ENCODE measurements at places on chromosomes 2 and 18. TPM values are rescaled to one million over a fixed set of nuclear protein-coding genes. Genes with fewer than 3 reads are reported as not detected.

DNA sequence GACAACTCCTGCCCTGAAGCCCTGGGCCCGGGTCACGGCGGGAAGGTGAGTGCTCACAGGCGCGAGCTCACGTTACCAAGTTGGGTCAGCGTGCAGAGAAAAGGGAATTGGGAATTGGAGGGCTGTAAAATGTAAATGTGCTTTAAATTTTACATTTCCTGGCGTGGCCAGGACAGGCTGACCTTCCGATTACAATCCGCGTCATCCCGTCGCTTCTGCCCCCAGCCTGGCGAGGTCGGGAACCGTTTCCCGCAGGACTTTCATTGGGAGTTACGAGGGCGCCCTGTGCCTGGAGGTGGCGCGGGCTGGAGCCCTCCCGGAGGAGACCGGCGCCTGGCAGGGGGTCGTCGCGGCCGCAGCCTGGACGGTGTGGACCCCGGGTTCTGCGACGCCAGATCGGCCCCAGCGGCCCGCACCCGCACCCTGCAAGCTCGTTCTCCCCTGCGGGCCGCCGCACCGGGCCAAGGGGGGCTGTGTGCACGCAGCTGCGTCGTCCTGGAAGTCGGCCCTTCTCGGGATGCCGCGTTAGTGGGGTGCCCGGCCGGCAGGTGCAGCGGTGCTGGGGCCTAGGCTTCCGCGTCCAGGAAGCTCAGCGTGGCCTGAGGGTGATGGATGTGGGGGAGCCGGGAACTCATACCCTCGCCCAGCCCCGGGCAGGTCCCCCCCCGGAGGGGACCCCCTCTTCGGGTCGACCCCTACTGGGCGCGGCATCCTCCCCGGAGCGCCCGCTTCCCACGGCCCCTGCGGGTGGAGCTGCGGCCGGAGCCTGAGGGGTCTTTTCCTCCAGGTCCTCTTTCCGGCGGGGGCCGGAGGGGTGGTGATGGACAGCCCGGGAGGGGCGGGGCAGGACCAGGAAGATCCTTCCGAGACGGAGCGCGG, 63.9 kb downstream of the LRRFIP1 start:
- no peak for DNase-seq

DNA sequence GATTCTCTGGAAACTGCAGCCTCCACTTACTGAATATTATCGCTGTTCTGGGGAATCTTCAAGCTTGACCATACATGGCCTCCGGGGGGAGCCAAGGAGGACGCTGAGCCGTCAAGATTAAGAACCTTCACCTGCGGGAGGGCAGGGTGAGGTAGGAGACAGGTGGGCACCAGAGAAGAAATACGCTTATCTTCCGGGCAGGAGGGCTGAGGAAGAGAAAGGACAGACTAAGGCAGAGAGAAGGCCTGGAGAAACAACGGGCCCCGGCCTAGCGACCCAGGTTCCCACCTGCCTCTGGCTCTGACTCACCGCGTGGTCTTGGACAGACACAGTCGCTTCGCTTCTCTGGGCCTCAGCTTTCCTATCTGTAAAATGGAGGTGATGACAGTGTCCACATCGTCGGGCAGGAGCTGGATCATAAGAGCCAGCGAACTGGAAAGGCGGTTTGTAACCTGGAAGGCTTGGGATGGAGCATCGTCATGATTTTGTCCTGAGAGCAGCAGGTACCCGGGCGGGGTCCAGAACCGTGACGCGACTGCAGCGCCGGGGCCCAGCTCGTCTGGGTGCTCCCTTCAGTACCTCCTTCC, 659 bp downstream of the ZNF142 start:
- peak; percentile 50 for DNase-seq

DNA sequence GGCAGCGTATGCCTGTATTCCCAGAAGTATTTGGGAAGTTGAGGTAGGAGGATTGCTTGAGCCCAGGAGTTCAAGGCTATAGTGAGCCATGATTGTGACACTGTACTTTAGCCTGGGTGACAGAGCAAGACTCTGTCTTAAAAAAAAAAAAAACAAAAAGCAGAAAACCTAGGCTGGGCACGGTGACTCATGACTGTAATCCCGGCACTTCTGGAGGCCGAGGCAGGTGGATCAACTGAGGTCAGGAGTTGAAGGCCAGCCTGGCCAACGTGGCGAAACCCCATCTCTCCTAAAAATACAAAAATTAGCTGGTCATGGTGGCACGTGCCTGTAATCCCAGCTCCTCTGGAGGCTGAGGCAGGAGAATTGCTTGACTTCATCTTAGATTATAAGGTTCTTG, 46.4 kb downstream of the MTA3 start:
- DNase-seq: no peak

DNA sequence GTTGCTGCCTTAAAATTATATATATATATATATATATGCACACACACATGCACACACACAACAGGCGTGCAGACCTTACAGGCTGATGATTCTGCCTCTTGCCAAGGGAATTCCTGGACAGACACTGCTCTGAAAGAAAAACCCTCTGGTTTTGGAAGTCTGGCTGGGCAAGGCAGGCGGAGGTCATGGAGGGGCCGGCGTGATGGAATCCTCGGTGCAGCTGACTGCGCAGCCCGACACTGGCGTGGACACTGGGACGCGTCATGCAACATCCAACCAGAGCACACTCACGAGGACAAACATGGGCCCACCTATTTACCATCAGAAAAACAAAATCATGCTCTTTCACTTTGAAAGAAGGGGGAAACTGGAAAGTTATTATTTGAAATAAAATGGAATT, 235.3 kb downstream of the ZNF516 start:
- DNase-seq: no peak

TWSG1 gene
- total RNA-seq: 9.6 TPM

ADGRF3 gene
- 2.3 TPM for total RNA-seq

DNA sequence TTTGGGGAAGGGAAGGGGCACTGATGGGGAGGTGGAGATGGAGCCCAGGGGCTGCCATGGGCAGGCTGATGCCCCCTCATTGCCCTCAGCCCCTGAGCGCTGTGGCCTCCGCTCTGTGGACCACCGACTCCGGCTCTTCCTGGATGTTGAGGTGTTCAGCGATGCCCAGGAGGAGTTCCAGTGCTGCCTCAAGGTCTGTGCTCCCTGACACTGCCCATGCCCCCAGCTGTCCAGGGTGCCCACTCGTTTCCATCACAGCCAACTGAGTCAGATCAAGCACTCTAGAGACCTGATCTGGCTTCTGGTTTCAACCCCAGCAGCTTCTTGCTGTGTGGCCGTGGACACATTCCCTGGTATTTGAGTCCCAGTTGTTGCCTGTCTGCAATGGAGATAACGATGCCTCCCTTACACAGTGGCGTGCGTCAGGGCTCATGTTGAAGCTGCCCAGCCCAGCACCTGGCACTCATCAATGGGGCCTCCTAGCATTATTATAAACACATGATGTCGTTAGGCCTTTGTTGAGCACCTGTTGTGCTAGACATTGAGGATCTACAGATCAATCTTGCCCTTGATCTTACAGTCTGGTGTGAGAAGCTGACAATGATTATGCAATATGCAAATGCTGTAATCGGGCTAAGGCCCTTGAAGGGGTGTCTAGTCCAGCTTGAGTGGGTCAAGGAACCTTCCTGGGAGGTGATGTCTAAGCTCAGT, 14.4 kb downstream of the STK11IP start:
- no peak for DNase-seq

EFHD1 gene
- 2.0 TPM for total RNA-seq

ESPNL gene
- total RNA-seq: 0.18 TPM

SIGLEC15 gene
- total RNA-seq: not detected

Measured in activated CD4-positive, alpha-beta memory T cell treated with anti-CD3 and anti-CD28 coated beads, Interleukin-2, amount 10 ng/mL, durations not matched to agents 7 days and 5 days (primary cell).